ENCODE measurements at places on chromosomes 7 and 10.

GRCh38 chr10:122557516-122557915 lies 3.0 kb upstream of the DMBT1 start:
- no peak for DNase-seq

DNA sequence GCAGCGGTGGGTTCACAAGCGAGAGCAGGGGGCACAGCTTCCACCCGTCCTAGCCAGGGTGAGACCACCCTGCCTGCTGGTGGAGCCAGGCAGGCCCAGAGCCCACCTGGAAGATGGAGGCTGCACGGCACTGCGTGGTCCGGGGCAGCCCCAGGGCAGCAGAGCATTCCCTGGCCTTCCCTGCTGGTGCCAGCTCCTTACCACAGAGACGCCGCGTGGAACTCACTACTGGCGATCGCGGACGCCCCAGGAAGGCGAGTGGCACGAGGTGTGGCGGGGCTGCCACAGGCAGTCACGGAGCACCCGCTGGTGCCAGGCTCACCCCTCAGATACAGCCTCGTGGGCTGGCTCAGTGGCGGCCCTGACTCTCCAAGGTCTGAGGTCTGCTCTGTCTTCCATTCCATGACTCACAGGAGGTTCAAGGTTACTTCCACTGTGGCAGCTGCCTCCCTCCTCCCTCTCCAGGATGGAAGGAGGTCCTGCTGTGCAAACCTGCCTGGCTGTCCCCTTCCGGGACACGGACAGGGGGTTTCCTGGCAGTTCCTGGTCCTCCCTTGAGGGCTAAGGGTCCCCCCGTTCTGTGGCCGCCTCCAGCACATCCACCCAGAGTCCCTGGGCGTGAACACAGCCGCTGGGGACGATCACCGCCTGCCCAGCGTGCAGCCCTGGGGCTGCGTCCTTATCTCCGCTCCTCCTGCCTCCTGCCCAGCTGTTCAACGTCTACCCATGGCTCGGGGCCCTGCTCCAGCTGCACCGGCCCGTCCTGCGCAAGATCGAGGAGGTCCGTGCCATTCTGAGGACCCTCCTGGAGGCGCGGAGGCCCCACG lies 3.1 kb downstream of the CYP2W1 start:
- DNase-seq: peak; percentile 15

GRCh38 chr7:46753662-46754061 lies 828.2 kb downstream of the TNS3 start:
- no peak for DNase-seq

DNA sequence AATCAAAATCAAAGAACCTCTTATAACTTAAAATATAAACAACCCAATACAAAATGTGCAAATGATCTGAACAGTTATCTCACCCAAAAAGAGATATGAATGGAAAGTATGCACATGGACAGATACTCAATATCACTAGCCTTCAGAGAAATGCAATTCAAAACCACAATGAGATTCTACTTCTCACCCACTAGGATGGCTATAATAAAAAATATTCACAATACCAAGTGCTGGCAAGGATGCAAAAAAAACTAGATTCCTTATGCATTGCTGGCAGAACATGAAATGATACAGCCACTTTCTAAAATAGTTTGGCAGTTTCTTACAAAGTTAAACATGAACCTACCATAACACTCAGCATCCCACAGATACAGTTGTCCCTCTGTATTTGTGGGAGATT lies 130.1 kb upstream of the LRRN3 start:
- no peak for DNase-seq

DNA sequence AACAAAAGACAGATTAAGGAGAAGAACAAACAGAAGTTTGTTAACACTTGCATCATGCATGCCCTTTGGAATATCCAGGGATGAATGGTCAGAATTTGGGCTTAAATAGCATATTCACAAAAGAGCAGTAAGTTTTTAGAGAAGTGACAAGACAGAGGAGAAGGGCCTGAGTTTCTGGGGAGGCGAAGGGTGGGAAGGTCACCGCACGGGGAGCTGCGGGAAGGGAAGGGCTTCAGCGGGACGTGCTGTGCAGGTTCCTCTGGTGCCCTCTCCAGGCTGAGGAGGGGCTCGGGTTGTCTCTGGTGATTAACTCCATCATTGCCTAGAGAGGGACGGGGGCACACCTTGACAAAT lies 10.4 kb upstream of the ZNF22 start:
- no peak for DNase-seq

GRCh38 chr7:148630078-148630477 lies 39.5 kb downstream of the C7orf33 start:
- no peak for DNase-seq

DNA sequence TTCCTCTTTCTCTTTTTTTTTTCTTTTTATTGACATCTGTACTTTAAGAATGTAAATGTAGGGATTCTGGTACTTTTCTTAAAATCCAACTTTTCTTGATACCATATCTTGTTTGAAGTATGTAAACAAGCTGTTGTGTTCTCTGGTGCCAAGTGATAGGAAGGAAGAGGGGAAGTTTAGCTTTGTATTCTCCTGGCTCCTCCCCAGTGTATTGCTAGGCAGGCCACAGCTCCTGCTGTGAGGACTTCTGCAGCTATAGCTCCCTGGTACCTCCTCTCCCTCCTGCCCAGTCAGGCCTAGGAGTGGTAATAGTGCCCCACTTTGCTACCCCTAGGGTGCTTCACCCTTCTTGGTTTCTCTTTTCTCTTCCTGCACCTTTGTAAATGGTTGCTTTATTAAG lies 45.3 kb upstream of the SP8 start:
- DNase-seq: no peak

GRCh38 chr7:6170571-6171531 lies 101.6 kb downstream of the CYTH3 start:
- DNase-seq: no peak

GRCh38 chr7:134470864-134471263 lies 12.0 kb upstream of the AKR1B1 start:
- no peak for DNase-seq

GRCh38 chr7:11935905-11936304 lies 103.9 kb upstream of the THSD7A start:
- no peak for DNase-seq

- DNase-seq: no peak
Observed at GRCh38 chr7:20201380-20201779, 15.8 kb downstream of the MACC1 start.

- no peak for DNase-seq
Observed at GRCh38 chr7:36971515-36972139, 247.3 kb upstream of the AOAH start.

DNA sequence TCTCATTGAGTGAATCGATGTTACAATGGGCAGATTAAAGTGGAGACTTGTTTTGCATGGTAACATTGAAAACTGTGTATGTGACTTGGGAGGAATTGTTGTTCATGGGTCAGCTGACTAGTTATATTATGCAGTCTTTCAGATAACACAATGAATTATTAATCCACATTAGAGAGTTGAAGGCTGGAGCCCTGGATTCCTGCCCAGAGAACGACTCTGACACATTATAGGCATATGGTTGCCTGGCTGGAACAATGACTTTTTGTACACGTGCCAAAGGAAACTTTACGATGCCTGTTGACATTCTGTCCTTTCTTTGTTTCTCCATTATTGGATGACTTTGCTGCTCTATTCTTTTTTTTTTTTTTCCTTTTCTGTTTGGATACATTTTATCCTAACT lies 52.3 kb upstream of the TMEM229A start:
- peak; percentile 82 for DNase-seq

- no peak for DNase-seq
Observed at GRCh38 chr7:19567011-19567410, 141.8 kb downstream of the POLR1F start.

GRCh38 chr10:130636313-130636930 lies 500.2 kb downstream of the GLRX3 start:
- DNase-seq: no peak

DNA sequence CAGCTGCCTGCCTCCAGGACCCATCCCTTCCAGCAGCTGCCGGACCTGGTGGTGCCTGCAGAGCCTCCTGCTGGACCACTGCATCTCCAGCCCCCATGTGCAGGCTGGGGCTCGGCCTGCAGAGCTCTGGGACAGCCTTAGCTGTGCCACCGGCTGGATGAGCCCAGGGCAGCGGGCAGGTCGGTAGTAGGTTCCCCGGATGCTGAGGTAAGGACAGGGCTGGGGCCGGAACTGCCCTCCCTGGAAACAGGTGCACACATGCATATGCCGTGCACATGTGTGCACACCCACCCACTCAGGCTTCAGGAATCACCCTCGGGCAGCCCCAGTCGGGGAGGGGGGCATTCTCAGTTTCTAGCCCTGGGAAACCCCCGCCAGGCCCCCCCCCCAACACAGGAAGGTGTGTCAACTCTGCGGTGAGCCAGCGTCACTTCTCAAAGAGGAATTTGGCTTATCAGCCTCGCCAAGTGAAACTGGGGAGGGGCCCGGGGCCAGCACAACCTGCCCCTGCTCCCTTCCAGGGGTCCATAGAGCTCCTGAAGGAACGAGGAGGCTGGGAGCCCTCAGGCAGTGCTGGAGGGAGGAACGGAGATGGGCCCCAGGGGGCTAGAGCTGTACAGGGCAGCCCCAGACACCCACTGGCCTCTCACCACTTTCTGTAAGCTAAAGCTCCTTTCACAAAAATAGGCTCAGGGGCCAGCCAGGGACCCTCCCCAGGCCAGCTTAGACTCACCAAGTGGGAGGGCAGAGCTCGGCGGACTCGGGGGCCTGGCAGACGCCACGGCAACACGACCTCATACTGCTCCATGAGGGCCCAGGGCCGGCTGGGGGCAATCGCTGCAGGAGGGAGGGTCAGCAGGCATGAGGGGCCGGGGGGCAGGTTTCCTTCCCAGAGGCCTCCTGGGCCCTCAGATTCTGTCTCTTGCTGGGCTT lies 1.7 kb downstream of the ADAM8 start:
- no peak for DNase-seq

DNA sequence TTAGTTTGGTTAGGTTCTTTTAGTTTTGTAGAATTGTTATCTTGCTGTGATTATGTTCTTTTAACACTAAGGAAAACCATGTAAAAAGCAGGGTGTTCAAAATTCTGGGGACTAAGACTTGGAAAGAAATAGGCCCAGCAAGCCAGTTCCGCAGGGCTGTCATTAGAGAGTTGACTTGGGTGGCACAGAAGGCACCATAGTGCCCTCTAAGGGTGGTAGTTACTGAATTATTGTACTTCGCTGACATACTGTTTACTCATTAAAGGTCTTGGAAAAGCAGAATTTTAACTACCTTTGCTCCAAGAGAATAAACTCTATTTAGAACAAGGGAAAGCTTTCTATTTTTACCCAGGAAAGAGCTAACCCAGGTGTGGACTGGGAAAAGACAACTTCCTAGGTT lies 86.5 kb downstream of the OTUD1 start:
- peak; percentile 7 for DNase-seq

DNA sequence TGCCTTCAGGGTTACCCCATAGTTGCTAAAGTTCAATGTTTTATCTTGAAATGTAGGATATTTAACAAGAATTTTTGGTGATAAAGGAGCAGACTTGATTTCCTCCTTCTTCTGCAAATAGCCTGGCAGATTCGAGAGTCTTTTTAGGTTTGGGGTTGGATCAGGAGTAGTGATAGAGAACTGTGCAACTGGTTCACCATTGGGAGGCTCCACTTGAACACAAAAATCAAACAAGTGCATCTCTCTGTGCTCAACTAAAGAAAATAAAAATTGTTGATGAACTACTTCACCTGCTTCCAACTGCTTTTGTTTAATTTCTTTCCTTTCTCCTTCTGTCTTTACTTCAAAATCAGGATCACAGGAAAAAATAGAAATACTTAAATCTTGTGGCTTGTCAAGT lies 58.5 kb downstream of the MACC1 start:
- DNase-seq: no peak

GRCh38 chr7:135386776-135387175 lies 123.1 kb downstream of the CNOT4 start:
- no peak for DNase-seq

- no peak for DNase-seq
Observed at GRCh38 chr10:94294168-94294567, 68.6 kb downstream of the NOC3L start.

- DNase-seq: no peak
Observed at GRCh38 chr10:34584164-34584563, 230.9 kb downstream of the PARD3 start.

- DNase-seq: peak; percentile 55
Observed at GRCh38 chr10:28922127-28922526, 244.8 kb downstream of the BAMBI start.

- no peak for DNase-seq
Observed at GRCh38 chr10:88110822-88111221, 247.4 kb downstream of the PTEN start.

DNA sequence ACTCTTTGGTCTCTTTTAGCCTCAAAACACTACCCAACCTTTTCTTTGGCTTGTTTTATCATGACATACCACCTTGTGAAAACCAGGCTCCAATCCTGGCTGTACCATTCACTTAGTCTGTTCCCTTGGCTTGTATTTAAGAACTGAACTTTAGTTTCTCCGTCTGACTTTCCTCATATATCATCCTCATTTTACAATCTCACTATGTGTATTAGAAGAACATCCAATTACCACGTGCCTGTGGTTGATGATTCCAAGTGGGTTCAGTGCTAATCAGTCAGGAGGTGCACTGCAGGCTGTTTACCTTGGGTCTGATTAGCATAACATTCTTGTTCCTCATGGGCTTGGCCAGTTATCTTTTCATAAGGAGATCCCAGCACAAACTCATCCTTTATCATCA lies 144.8 kb upstream of the KLF14 start:
- DNase-seq: no peak

- DNase-seq: peak; percentile 2
Observed at GRCh38 chr10:34006471-34006870, 672.0 kb upstream of the NRP1 start.

DNA sequence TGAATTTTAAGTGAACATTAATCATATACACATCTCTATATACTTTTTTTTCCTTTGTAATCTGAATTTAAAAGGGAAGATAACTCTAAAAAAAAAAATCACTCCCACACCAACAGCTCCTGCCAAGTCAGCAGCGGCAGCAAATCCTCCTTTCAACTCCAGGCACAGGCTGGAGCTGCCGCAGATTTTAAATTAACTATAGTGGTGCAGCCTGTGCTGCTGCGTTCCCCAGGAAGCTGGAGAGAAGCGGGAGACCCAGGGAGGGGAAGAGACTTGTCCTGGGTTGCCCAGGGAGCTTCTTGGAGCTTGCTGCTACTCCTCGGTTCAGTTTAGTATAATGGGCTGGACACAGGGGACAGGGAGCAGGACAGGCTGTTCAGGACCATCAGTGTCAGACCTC lies 32.6 kb upstream of the HSPB1 start:
- DNase-seq: no peak

DNA sequence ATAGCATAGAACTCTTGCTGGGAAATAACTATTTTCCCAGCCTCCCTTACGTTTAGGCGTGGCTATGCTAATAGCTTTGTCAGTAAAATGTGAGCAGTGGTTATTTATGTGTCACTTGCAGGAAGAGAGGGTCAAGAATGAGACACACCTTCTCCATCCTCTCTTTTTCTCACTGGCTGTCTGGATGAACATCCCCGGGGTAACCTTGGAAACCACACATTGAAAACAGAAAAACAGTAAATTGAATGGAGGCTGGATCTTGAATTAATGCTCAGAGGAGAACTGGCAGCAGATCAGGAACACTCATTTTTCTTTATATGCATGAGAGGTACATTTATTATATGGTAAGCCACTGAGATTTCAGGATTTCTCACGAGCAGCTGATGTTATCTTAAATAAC lies 127.6 kb downstream of the DNAJB9 start:
- no peak for DNase-seq

GRCh38 chr7:69814421-69814962 lies 216.2 kb downstream of the AUTS2 start:
- DNase-seq: no peak
